ENCODE measurements at places on chromosomes 2 and 18. TPM values are rescaled to one million over a fixed set of nuclear protein-coding genes. Genes with fewer than 3 reads are reported as not detected.

Gene CDK5R2
- total RNA-seq: 3.7 TPM

Gene COL6A3
- total RNA-seq: 47.0 TPM

Gene CYB5A
- 193 TPM for total RNA-seq

Gene LIMS3
- total RNA-seq: 3.7 TPM

Gene AGXT
- 0.17 TPM for total RNA-seq

Gene RGPD4
- not detected for total RNA-seq

Gene ACADL
- 1.6 TPM for total RNA-seq

Gene DSC2
- total RNA-seq: 2.8 TPM

DNA sequence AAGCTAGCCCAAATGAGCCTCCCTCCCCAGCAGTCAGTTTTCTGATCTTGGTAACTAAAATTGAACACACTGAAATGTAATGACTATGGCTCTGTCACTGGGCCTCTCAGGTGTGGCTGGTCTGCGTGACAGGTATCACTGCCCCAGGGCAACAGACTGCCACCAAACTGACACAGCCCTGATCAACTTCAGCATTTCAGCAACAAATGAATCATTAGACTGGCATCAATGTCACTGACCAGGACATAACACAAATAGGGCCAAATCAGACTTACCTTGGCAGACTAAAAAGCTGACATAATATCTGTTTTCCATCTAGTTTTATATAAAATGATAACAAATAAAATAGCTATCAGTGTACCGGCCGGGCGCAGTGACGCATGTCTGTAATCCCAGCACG is 290.8 kb upstream of the CHAC2 start:
- no peaks in the 10 kb centered on the region for H3K27me3 ChIP-seq
- no peaks in the 10 kb centered on the region for H3K4me1 ChIP-seq
- no peak overlapping the region for H3K4me3 ChIP-seq
- no peak for DNase-seq
- no peak overlapping the region for H3K27ac ChIP-seq

- no peaks in the 10 kb centered on the region for H3K4me1 ChIP-seq
- H3K27me3 ChIP-seq: no peaks in the 10 kb centered on the region
- no peak overlapping the region for H3K27ac ChIP-seq
- no peaks in the 10 kb centered on the region for H3K36me3 ChIP-seq
- no peak for DNase-seq
These were observed 16.6 kb downstream of the CYS1 start for GRCh38 chr2:10063566-10063965.

DNA sequence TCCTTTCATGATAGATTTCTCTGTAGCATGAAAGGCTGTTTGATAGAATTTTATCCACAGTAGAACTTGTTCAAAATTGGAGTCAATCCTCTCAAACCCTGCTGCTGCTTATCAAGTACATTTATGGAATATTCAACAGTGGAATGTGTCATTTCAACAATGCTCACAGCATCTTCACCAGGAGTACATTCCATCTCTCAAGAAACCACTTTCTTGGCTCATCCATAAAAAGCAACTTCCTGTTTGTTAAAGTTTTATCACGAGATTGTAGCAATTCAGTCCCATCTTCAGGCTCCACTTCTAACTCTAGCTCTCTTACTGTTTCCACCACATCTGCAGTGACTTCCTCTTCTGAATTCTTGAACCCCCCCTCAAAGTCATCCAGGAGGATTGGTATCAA is 29.4 kb downstream of the PDCL3 start:
- no peak overlapping the region for H3K4me3 ChIP-seq
- H3K27me3 ChIP-seq: no peaks in the 10 kb centered on the region
- no peak overlapping the region for H3K27ac ChIP-seq
- H3K36me3 ChIP-seq: no peaks in the 10 kb centered on the region
- no peaks in the 10 kb centered on the region for H3K4me1 ChIP-seq
- no peak for DNase-seq

GRCh38 chr2:3597567-3597966 is 2.7 kb downstream of the COLEC11 start:
- H3K36me3 ChIP-seq: no peaks in the 10 kb centered on the region
- no peaks in the 10 kb centered on the region for H3K4me1 ChIP-seq
- no peak for DNase-seq

- no peak overlapping the region for H3K27ac ChIP-seq
- DNase-seq: no peak
- no peaks in the 10 kb centered on the region for H3K4me1 ChIP-seq
- no peak overlapping the region for H3K4me3 ChIP-seq
- H3K27me3 ChIP-seq: no peaks in the 10 kb centered on the region
- H3K36me3 ChIP-seq: no peaks in the 10 kb centered on the region
These were observed 143.5 kb downstream of the KLHL14 start for GRCh38 chr18:32629292-32629691.

GRCh38 chr2:13597176-13597575 is 880.4 kb downstream of the TRIB2 start:
- H3K27ac ChIP-seq: no peak overlapping the region
- H3K36me3 ChIP-seq: no peaks in the 10 kb centered on the region
- H3K4me1 ChIP-seq: no peaks in the 10 kb centered on the region
- H3K27me3 ChIP-seq: no peaks in the 10 kb centered on the region
- DNase-seq: no peak

DNA sequence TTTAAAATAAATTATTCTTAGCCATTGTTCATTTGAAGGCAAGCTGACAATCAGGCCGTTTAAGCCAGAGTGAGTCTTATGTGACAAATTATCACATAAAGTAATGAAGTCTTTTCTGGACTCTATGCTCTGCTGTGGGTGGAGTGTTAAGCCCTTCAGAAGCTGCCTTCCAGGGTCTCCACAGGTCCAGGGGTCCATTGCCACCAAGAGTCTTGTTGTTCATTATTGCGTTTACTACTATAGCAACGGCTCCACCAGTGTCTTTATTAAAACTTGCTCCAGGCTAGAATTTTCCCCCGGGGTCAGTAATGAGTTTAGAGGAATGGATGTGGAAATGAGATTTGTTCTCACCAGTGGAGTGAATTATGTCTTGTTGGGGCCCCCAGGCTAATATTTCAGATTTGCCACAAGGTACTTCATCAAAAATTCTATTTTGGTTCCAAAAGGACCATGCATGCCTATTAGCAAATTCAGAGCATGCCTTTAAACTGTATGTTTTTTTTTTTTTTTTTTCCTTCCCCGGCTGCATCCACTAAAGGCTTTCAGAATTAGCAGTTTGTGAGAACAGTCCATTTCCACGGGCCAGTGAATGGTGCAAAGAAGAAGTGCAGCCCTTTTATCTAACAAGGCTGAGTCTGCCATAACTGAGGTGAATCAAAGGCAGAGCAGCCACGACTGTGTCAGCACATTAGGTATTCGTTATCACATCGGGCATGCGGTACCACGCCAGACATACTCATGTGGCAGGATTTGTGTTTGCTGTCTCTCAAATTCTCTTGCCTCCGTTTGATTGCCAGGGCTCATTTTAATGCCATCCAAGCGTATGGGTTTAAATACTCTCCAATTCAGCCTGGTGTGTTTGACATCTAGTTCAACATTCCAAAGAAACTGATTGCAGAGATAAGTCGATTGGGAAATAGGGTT is 26.2 kb upstream of the LRRTM1 start:
- DNase-seq: no peak
- H3K36me3 ChIP-seq: no peaks in the 10 kb centered on the region
- no peak overlapping the region for H3K4me3 ChIP-seq
- H3K27me3 ChIP-seq: no peaks in the 10 kb centered on the region

GRCh38 chr2:238515377-238515776 is 88.7 kb downstream of the ASB1 start:
- H3K27ac ChIP-seq: no peak overlapping the region
- DNase-seq: no peak
- H3K4me1 ChIP-seq: no peaks in the 10 kb centered on the region
- no peaks in the 10 kb centered on the region for H3K27me3 ChIP-seq
- H3K36me3 ChIP-seq: no peaks in the 10 kb centered on the region

GRCh38 chr18:12023375-12023774 is 42.1 kb downstream of the IMPA2 start:
- DNase-seq: no peak
- H3K27me3 ChIP-seq: no peaks in the 10 kb centered on the region
- no peaks in the 10 kb centered on the region for H3K36me3 ChIP-seq

DNA sequence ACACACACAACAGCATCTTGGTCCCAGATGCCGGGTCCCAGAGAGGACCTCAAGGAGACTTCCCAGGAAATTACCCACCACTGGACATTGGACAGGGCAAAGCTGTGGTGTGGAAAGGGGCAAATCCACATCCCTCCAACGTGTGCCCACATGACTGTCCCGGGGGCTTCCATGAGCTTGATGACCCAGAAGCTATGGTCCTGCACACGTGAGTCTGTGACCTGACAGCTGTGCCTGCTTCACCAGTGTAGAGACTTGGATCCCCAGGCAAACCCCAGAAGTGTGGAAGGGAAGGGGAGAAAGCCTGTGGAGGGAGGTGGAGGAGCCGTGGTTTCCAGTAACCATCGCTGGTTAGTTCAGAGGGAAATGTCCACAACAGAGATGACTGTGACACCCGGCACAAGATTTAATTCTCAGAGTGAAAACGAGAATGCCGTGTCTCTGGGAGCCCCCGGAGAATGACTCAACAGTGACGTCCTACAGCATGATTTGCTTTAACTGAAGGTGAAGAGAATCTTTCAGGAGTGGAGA is 19.1 kb upstream of the GPR55 start:
- no peak overlapping the region for H3K27ac ChIP-seq
- no peaks in the 10 kb centered on the region for H3K27me3 ChIP-seq
- no peak overlapping the region for H3K4me3 ChIP-seq
- DNase-seq: no peak
- no peaks in the 10 kb centered on the region for H3K4me1 ChIP-seq

All from adrenal gland (tissue), 19 donors.